ENCODE measurements at places on chromosomes 7 and 10.
A peak's percentile ranks its signal among the peaks of the same experiment; 100 is the strongest.

DNA sequence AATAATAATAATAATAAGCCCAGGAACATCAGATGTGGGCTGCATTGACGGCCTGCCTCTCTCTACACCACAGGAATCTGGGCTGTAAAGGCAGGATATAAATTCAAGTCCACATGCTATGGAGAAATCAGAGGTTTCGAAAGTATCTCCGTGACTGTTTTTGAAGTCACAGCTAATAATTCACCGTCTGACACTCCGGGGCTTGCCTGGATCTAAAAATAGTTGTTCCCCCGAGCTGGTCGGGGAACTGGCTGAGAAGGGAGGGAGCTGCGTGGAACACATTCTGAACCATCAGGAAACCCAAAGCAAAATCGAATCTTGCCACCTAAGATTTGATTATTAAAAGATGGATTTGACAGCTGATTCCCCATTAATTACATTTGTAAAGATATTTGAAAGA lies 35.4 kb downstream of the KLF6 start:
- DNase-seq, result no peak

DNA sequence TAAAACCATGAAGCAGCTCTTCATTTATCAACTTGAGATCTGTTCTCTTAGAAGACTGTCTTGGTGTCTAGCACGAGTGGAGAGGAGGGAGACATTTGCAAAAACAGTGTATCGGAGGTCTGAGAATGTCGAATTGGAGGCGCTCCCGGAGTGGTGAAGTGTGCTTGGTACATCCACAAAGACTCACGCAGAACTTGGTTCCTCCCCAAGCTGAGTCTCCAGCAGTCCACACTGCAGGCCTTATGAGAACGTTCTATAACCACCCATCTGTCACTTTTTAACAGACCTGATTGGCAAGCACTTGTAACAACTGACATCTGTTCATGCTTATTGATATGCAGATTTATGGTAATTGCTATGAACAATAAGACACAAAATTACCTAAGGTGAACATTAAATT lies 261.6 kb downstream of the CELF2 start:
- no peak for DNase-seq

- no peak for DNase-seq
Measured at GRCh38 chr10:33328253-33328652, 6.2 kb downstream of the NRP1 start.

DNA sequence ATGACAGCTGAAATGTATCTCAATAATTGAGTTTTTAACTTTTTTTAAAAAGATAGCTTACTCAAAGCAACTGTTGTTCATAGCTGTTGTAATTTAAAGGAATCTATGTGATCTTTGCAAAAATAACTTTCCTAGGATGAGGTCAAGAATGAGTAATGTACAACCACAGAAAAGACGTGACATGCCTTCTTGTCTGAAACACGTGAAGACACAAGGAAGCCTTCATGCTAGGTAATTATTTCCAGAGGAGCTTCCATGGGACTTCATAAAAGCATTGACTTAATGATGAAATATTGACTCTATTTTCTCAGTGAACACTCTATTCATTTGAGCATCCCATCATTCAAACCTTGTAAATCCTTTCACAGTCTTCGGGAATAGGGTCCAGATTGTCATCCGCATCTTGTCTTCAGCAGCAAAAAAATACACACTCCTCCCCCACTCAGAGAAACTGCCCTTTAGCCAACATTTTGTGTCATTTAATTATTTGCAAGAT lies 528.0 kb downstream of the NRG3 start:
- no peak for DNase-seq

- no peak for DNase-seq
Measured at GRCh38 chr7:144477348-144477747, 73.9 kb upstream of the NOBOX start.

GRCh38 chr7:125529249-125529648 lies 599.6 kb upstream of the POT1 start:
- DNase-seq, result no peak

DNA sequence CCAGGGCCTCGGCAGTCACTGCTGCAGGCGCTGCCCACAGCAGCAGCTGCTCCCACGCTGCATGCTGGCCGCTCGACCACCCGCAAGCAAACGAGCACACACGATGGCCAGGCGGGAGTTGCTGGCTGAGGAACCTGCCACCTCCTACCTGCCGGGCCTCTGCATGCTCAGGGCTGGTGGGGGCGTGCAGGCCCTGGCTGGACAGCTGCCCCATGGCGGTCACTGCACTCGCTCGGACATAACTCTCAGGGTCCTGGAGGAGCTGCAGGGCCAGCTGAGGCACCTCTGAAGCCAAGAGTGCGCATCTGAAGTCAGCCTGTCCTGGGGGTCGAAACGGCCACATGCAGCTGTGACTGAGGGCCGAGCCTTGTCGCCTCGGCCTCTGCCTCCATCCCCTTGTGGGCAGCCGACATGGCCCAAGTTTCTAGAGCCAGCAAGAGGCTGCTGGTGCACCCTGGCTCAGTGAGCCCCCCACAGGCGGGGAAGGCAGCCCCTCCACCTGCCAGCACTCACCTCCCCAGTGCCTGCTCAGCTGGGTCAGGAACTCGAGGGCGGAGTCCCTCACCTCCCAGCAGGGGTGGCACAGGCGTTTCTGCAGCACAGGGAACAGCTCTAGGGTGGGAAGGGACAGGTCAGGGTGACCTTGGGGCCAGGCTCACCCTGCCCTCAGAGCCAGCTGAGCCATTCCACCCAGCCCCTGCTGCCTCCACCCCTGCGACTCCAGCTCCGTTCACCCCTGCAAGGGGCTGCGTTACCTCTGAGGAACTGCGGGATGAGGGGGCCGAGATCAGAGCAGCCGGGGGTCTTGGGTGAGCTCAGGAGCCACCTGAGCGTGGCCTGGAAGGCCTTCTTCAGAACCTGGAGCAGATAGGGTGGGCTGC lies 16.1 kb downstream of the BRAT1 start:
- no peak for DNase-seq

GRCh38 chr10:34526758-34527730 lies 288.1 kb downstream of the PARD3 start:
- no peak for DNase-seq

GRCh38 chr7:39527296-39527695 lies 38.9 kb upstream of the YAE1 start:
- no peak for DNase-seq

GRCh38 chr10:75720157-75720556 lies 288.7 kb downstream of the LRMDA start:
- DNase-seq, result no peak

DNA sequence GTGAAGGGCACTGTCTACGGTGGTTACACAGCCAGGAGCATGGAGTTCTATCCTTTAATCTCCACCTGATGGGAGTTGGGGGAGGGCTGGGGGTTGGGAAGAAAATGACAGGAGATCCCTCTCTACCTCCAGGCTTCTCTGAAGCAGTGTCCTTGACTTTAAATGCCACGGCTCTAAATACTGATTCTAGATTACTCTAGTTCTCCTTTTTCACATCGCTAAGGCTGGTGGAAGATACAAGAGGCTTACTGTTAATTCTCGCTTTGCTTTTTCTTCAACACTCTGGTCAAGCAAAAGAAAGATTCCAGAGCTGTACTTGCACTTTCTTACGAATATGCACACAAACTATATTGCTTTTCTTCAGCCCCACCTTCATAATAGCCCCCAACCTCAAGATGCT lies 30.5 kb downstream of the ARL3 start:
- no peak for DNase-seq

- DNase-seq, result no peak
Measured at GRCh38 chr10:131129544-131129943, 182.0 kb downstream of the TCERG1L start.

GRCh38 chr7:38318803-38319416 lies 45.5 kb upstream of the TARP start:
- peak; percentile 45 for DNase-seq

DNA sequence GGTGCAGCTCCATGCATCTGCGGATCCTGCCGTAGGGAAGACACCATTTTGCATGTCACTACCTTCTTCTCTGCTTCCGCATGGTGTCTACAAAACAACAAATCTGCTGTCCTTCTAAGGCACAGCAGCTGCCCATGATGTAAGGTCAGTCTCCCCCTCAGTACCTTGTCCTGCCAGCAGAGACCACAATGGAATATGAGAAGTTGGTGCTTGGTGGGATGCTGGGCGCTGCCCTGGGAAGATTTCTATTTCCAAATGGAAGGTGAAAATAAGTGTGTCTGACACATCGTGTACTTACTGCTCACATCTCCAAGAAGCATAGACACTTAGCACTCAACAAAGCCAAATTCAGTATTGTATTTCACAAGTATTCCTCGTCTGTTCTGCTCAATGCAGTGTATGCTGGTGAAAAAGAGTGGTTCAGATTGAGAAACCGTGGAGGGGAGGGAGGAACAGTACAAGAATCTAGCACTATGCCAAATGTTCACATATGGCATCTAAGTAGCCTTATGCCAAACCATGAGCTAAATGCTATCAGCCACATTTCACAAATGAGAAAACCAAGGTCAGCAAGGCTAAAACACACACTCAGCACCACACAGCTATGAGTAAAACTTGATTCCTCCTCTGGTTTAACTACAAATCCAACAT lies 95.0 kb downstream of the GRB10 start:
- DNase-seq, result no peak

GRCh38 chr10:3395041-3395440 lies 222.5 kb upstream of the PITRM1 start:
- DNase-seq, result no peak

DNA sequence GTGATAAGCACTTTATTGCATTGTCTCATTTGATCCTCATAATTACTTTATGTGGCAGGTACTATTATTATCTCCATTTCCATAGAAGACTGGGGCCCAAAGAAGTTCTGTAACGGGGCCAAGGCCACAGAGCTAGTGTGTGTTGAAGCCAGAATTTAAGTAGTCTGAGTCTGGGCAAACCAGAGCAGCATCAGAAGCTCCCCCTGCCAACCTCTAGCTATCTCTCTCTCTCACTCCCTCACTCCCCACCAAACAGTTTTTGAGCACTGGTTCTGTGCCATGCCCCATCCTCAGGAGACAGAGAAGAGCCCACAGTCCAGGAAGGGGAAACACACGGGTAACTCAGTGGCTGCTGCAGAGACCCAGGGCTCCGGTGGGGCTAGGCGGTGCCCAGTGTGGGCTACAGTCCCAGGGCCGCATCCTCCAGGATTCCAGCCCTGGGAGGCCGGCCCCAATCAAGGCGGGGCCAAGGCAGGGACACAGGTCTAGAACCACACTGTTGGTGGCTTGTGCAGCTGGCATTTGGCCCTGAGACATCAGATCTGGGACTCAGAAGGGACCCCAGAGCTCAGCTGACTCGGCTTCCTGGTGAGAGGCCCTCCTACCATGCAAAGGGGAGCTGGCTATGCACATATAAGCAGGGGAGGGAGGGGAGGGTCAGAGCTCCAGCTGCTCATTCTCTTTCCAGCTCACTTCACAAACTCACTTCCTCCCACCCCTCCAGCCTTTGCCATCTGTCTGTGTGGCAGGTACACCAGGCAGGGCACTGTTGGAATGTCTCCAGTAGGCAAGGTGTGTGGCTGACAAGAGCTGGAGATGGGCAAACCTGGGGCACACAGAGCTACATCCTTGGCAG lies 34.4 kb downstream of the COL13A1 start:
- DNase-seq, result no peak

- DNase-seq, result no peak
Measured at GRCh38 chr10:88080213-88080612, 216.8 kb downstream of the PTEN start.

DNA sequence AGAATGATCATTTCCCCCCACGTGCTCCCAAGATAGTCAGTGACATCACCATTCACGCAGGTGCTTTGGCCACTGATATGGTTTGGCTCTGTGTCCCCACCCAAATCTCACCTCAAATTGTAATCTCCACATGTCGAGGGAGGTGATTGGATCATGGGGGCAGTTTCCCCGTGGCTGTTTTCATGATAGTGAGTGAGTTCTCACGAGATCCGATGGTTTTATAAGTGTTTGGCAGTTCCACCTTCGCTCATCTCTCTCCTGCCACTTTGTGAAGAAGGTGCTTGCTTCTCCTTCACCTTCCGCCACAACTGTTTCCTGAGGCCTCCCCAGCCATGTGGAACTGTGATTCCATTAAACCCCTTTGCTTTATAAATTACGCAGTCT lies 205.4 kb upstream of the SH2B2 start:
- DNase-seq, result no peak

GRCh38 chr10:113739577-113739976 lies 11.9 kb upstream of the PLEKHS1 start:
- DNase-seq, result no peak

GRCh38 chr10:70131560-70131937 lies 1.1 kb downstream of the AIFM2 start:
- DNase-seq, result no peak

DNA sequence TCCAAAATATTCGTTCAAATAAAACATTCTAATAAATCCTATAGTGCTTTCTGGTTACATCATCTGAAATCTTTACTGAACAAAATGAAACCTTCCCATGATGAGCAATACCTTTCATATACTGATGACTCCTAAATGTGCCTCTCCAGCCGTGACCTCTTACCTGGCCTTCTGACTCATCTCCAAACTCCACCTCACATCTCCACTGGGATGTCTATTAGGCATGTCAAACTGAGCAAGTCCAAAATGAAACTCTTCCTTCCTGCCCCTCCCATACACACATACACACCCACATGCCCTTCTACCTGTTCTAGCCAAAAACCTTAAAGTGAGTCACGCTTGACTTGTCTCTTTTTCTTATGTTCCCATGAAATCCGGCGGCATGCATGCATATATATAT lies 22.9 kb downstream of the GSAP start:
- peak; percentile 9 for DNase-seq

- no peak for DNase-seq
Measured at GRCh38 chr10:88073682-88074081, 210.3 kb downstream of the PTEN start.

- no peak for DNase-seq
Measured at GRCh38 chr7:10756981-10757380, 216.7 kb upstream of the PHF14 start.

- no peak for DNase-seq
Measured at GRCh38 chr7:2115760-2116447, 116.8 kb downstream of the MAD1L1 start.

DNA sequence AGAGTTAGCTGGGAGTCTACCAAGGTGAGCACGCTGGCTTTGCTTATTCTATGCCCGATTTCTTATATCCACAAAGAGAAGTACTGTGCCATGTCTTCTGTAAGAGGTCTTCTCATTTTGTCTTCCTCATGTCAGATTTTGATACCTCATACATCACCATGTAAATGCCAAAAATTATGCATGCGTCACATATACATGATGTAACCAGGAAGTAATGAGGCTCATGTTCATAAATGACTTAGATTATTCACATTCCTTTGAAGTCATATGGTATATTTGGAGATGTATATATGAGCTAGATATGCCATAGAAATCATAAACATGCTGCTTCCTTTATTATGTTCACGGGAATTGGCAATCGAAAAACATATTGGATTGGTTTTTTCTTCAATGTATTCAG lies 97.7 kb upstream of the CELF2 start:
- no peak for DNase-seq

DNA sequence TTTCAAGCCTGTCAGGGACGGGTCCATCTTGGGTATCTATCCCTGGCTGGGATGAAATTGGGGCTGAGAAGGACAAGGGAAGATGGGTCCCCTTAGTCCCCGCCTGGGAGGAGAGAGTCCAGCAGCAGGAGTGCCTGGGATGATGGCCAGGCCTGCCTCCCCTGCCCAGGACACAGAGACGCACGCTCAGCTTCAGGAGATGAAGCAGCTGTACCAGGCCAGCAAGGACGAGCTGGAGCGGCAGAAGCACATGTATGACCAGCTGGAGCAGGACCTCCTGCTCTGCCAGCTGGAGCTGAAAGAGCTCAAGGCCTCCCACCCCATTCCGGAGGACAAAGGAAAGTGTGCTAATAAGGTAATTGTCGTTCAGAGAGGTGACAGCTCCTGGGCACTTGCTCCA lies 15.4 kb downstream of the CCDC136 start:
- no peak for DNase-seq
